ENCODE measurements at places on chromosomes 2 and 18.

GRCh38 chr2:71630454-71631328 lies 177.3 kb downstream of the DYSF start:
- DNase-seq: no peak

DNA sequence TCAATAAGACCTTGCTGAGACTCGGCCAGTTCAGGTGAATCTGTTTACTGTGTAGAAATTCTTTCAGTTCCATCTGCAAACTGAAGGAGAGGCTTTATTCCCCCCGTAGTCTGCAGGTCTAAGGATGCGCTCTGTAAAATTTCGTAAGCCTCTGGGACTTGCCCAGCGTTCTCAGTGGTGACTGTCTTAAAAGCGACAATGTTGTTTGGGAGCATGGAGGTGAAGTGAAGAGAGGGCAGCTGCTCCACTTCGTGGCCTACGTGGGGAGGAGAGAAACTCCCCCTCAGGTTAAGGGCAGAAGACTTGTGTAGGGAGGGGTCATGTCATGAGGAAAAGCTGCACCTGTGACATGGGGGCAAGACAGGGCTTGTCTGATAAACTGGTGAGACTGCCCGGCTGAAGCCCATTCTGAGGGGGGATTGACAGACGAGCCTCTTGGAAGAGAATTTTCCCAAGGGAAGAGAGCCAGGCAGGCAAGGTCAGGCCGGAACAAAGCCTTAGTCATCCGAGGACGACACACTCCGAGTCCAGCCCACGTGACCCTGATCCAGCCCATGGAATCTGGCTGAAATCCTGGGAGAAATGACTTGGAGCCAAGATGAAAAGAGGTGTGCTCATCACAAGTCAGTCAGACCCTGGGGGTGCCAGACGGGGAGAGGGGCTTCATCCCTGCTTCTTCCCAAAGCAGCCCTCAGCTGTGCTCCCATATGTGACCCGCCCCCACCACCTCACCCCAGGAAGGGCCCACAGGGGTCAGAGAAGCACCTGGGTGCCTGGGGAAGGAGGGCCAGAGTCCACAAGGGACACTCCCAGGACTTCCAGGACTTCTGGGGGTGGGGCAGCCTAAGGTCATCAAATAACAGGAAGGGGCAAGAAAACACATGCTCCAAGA lies 88.5 kb upstream of the SH3BP4 start:
- DNase-seq: no peak

- no peak for DNase-seq
Measured at GRCh38 chr2:13009027-13009642, 292.4 kb downstream of the TRIB2 start.

GRCh38 chr18:33356735-33357134 lies 83.8 kb downstream of the CCDC178 start:
- no peak for DNase-seq

DNA sequence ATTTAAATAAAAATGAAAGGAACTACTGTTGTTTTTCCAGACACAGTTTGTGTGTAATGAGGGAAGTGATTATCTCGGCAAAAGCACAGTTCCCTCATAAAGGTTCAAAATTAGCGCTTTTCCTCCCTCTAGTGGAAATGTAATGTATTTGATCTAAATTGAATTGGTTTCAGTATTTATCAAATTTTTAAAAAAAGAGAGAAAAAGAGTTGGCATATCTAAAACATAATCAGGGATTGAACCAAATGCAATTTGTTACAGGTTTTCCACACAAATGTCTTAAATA lies 37.5 kb downstream of the CMPK2 start:
- no peak for DNase-seq

DNA sequence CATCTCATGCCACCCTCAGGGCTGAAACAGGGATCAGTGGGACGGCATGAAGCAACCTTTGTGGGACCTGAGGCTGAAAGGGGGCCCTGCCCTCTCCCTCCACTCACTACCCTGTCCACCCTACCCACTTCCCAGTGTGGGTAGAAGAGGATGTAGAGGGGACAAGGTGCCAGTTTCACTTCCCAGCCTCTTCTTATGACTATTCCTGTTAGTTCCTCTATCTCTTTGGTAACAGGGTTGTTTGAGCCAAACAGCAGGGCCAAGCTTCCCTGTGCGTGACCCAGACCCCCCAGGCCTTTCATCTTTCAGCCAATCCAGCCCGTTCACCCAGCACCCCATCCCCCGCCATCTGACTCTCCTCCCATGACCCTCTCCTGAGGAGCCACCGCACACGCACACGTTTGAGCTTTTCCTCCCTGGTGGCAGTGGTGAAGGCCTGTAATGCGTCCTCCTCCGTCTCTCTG lies 82.3 kb downstream of the STPG4 start:
- no peak for DNase-seq

DNA sequence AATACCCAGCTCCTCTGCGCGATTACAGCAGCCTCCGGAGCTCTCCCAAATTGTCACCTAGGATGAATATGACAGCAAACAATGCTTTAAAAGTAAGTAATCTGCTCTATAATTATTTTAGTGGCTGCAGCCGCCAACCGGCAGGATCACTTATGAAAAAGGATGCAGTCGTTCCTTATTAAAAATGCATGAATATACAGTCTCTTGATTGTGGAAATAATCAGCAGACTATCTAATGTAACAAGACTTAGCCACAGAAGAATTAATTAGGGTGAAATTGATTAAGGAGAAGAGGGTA lies 71.8 kb upstream of the STPG4 start:
- DNase-seq: no peak

DNA sequence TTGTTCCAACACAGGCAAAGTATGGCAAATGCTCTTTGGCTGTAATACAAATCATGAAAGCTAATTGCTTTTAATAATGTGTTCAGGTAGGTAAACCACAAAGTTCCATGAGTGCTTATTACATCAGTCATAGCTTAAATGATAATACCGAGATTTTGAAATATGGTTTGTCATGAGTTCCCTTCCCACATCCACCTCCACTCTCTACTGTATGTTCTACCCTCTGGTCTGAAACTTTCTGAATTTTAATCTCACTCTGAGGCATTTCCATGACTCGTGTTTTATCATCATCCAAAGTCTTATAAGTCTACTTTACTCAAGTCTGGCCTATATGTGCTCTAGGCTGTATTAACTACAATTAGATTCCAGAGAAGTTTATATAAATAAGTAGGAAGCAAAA lies 354.8 kb downstream of the AKAIN1 start:
- no peak for DNase-seq

GRCh38 chr2:216888081-216888480 lies 28.2 kb upstream of the TNP1 start:
- no peak for DNase-seq

GRCh38 chr2:27587025-27587424 lies 4.2 kb downstream of the ZNF512 start:
- no peak for DNase-seq
